ENCODE measurements at places on chromosomes 1 and 21.

DNA sequence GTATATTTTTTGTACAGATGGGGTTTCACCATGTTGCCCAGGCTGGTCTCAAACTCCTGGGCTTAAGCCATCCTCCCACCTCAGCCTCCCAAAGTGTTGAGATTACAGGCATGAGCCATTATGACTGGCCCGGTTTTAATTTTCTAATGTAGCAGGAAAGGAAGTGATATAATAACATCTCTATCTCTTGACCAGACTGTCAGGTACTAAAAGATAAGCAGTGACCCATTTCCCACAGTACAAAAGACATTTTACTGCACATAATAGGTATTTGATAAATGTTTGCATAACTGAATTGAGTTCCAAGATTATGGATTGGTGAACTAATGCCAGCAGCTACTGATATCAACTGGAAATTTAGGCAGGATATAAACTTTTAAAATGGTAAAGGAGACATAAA lies 4.0 kb downstream of the NVL start:
- no peak for DNase-seq

DNA sequence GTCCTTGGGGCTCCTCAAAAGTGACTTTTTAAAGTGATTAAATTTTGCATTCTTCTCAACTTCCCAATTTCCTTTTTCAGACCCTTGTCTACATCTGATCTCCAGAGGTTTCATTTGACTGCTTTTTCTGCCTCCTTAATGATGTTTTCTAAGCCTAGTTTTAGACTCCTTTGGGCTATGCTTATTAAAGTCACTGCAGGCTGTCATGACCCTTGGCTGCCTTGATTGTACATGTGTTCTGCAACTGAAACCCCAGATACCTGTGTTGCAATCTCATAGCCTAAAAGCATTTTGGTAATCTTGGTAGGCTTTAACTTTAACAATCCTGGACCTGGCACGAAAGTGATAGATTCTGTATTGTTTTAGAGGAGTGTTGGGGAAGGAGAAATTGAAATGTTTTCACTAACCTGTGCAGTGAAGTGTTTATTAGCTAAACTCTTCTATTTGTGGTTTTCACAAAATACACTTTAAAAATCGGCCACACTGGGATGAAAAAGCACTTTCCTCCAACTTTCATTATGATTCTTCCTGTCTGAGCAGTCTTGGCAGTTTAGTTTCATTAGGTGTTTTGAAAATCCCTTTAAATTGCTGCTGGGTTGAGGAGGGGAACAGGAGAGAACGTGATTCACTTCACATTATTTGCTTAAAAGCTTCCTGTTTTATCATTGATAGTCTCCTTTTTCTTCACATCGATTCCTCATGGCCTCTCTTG lies 4.9 kb downstream of the MACO1 start:
- DNase-seq = no peak

GRCh38 chr1:204575221-204576190 lies 59.3 kb downstream of the MDM4 start:
- no peak for DNase-seq

DNA sequence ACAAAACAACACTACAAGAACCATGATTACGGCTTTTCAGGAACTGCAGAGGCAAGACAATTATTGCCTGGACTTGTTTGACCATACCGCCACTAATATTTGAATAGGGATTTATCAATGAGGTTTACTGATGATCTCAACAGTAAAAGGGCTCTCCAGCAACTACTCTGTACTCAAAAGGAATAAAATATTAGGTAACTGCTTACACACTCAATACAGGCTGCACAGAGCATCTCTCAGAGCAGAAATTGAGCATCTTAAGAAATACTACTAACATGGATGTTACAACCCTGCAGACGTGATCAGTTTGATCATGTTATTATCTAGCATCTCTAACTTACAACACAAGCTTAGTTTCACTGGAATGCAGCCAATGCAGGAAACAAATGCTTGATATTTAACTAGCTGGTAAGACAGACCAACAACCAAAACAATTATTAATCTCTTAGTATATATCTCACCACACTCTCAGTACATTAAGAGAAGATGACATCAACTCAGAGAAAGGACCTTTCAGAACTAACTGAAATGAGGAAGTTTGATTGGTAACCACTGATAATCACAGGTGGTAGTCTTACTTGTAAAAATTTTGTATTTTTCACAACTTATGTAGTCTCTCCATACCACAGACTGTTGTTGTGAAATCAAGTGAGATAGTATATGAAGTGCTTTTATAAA lies 52.2 kb downstream of the PUM1 start:
- no peak for DNase-seq

- no peak for DNase-seq
These were observed 40.3 kb downstream of the SLC19A1 start for GRCh38 chr21:45502006-45502345.

DNA sequence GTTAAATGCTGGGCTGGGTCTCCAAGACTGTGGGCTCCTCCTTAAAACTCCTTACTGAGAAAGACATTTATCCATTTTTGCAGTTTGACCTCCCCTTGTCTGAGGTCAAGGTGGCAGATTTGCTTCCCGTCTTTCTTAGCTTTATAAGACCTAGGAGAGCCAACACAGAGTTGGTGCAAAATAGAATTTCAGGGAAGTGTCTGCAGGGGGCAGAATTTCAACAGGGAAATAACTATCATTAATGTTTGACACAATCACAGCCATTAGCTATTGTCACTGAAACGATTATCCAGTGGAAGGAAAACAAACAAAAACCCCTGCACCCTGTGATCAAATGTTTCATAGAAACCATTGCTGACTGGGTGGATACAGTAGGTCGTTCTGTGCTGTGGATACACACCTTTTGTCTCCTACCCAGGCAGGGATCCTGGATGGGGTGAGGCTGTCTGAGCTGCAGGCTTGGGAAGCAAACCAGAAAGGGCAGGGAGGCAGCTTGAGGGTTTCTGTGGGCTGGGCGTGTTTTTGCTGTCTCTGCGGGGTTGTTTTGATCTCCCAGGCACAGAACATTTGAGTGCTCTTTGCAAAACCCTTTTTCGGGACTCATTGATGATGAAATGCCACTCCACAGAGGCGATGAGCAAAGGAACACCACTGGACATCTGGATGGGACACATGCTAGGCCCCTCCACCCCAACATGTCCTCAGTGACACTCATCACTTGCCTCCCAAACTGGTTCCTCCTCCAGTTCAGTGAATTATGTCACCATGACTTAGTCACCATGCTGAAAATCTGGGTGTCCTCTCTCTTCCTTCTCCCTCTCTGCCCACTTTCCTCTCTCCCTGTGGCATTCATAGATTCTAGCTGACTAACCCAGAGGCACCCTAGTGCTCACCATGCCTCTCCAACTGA lies 94.2 kb upstream of the SERBP1 start:
- no peak for DNase-seq

GRCh38 chr1:44256762-44257554 lies 43.7 kb downstream of the DMAP1 start:
- no peak for DNase-seq

- no peak for DNase-seq
These were observed 181.1 kb downstream of the IGSF21 start for GRCh38 chr1:18288722-18289121.

DNA sequence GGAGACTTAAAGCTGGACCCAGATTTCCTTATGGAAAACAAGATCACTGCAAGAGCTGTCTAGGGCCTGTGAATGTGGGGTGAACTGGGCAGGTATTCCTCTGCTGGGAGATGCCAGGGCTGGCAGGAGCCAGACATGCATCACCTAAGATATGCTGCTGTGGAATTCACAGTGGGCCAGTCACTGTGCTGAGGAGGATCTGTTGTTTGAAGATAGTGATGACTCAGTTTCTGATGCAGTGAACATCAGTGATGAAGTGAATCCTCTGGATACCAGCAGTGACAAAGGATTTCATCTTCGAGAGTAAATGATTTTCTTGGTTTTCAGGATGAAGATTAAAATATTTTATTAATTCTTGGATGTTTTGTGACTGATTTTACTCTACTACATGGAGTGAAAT lies 29.9 kb upstream of the CAMSAP2 start:
- no peak for DNase-seq

GRCh38 chr1:155127967-155128754 lies 485 bp downstream of the EFNA1 start:
- DNase-seq = no peak

DNA sequence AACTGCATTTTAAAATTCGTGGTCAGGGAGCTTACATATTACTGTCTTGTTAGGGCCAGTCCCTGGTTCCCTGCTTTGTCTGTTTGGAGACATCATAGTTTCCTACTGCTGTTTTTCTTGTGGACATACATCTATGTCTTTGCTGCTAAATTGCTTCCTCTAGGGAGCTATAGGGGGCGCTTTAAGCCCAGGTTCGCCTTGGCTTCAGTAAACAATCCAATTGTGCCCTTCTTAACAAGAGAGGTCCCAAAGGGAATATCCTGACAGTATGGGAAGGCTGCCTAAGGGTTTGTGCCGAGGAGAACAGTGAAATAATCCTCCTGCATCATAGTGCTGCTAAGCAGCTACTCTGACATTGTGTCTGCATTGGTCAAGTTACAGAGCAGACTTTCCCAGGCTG lies 112.5 kb downstream of the USH2A start:
- no peak for DNase-seq

- DNase-seq = no peak
These were observed 944.4 kb downstream of the PLA2G4A start for GRCh38 chr1:187773168-187773567.

DNA sequence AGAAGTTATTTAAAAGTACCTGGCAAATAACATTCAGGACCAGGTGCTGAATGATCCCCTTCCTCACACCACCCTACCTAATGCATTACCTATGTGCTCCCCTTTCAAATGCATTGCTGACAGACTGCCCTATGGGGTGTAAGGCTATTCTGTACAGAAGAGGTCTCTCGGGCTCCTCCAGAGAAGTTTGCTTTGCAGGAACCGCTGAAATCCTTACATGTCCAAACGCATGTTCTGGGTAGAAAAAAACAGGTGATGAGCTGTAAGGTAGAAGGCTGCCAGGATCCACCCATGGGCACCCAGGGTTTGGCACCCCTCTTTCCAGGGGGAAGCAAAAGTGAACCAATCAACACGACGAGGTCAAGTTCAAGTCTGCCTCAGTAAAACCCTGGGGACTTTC lies 58.3 kb upstream of the TARBP1 start:
- DNase-seq = no peak

- no peak for DNase-seq
These were observed 105.5 kb upstream of the IRF2BP2 start for GRCh38 chr1:234715252-234716014.

GRCh38 chr1:56771717-56772116 lies 47.5 kb downstream of the FYB2 start:
- DNase-seq = no peak

GRCh38 chr1:164757625-164758024 lies 198.6 kb downstream of the PBX1 start:
- DNase-seq = no peak

DNA sequence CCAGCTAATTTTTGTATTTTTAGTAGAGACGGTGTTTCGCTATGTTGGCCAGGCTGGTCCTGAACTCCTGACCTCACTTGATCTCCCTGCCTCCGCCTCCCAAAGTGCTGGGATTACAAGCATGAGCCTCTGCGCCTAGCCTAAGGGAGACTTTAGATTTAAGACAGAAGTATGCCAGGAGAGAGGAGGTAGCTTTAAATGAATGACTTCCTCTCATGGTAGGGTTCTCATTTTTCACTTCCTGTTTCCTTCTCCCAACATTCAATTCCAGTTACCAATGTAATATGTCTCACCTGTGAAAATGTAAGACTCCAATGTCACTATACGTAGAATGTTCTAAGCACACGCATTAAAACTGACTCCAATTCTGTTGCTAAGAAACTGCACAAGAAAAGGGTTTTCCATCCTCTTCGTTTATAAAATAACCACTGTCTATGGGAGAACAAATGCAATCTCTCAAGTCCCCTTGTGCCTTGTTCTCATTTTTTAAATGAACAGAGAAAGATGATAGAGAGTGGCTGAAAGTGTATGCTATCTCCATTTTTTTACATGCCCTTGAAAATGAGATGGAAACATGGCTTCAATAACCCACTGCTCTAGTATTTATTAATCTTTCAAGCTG lies 140.0 kb downstream of the SLC45A1 start:
- no peak for DNase-seq

DNA sequence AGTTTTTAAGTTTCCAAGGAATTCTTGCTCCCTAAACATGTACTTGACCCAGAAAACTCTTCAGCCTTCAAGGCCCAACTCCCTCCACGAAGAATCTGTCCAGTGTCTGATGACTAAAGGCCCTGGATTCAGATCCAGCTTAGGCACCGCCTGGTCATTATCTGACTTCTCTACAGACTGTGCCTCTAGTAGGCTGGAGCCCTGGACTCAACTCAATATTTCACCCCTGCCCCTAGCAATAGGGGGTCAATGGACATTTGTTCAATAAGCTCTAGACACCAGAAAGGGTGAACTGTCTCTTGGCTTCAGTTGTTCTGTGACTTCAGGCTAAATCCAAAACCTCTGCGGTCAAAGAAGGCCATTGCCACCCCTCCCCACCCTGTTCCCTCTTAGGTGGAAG lies 34.5 kb downstream of the NUAK2 start:
- DNase-seq = no peak

- DNase-seq = no peak
These were observed 103.8 kb downstream of the C1orf94 start for GRCh38 chr1:34280509-34280908.

GRCh38 chr1:225866061-225866837 lies 15.9 kb downstream of the TMEM63A start:
- peak; percentile 69 for DNase-seq

DNA sequence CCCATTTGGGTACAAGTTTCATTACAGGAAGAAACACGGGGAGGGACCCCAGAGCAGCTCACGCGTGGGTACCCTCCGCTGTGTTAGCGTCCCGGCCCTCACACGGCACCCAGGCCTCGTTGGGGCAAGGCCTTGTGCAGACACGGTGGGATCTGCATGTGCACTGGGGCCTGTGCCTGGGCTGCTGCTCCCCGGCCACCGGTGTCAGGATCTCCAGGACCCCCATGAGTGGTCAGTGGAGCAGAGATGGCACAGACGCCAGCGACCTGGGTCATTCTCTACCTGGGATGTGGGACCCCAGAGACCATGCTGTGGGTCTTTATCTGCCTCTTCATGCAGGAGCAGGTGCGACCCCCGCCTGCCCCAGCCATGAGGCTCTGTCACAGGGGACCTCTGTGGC lies 5.4 kb upstream of the SAMD11 start:
- DNase-seq = no peak

DNA sequence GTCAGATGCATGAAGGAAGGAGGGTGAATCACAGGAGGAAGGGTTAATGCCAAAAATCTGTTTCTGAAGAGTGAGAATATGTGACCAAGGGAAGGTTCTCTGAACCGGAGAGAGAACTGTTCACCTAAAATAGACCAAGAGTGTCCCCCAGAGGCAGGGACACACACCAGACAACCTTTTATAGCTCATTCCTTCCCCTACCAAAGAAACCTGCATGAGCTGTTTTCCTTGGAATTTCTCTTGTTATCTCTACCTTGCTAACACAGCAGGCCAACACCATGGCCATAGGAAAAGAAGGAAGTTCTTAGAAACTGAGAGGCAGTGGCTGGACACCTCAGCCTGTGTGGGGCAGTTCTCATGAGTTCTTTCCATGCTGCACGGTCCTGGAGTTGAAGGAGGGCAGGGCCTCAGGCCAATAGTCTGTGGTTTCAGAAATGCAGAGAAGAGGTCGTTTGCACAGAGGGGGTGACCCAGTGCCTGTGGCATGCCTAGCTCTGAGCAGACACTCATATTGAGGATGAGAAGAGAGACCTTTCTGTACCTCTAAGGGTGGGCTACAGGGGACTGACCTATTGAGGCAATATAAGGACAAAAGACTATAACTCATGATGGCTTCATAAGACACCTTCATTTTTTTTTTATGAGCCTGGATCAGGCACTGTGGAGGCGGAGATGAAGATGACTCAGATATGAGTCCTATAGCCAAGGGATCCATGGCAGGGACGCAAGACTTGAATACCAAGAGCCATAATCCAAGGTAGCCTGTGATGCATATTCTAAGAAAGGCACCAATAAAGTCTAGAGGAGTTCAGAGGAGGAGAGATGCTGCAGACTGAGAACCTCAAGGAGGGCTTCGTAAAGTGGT lies 39.4 kb downstream of the IGFN1 start:
- no peak for DNase-seq

All from stimulated activated CD8-positive, alpha-beta memory T cell treated with anti-CD3 and anti-CD28 coated beads, Interleukin-15, amount 100 ng/mL, for 48 hours (primary cell).